HAP-1 (cell line): ENCODE measurements at places on chromosomes 6 and 20.

GRCh38 chr20:50246367-50247195, 56.0 kb downstream of the CEBPB start:
- DNase-seq = no peak

- no peak for DNase-seq
Observed at GRCh38 chr6:79670789-79671188, 39.7 kb downstream of the SH3BGRL2 start.

GRCh38 chr20:64273109-64273508, 17.6 kb downstream of the PCMTD2 start:
- no peak for DNase-seq

DNA sequence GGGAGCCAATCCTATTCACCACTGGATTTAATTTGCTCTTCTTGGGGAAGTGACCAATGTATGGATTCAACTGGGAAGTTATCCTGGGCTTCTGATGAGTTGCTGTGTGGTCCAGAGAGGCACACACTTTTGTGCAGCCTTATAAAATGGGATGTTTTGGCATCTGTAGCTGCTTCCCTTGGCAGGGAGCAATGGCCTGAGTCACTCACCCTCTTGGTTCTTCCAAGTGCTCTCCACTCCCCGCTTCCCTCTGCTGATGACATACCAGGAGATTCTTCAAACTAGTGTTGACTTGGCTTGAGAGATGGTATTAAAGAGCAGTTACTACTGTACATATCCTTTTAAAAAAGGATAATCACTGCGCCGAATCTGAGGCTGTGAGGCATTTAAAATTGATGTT, 105.8 kb downstream of the JARID2 start:
- no peak for DNase-seq

DNA sequence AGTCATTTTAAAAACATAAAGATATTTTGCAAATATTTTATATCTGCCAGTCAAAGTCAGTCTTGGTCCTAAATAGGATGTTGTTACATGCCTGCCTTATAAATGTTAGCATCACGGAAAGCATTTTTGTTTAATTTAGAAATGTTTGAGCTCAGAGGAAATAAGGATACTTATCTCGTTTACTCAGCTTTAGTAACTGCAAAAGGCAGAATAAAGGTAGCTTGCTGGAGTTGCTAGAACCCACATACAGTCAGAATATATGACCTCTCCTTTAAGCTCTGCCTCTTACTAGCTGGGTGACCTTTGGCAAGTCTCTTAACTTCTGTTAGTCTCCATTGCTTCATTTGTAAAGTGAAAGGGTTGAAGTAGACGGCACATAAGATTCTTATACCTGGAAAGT, 867.3 kb downstream of the KIF16B start:
- no peak for DNase-seq

DNA sequence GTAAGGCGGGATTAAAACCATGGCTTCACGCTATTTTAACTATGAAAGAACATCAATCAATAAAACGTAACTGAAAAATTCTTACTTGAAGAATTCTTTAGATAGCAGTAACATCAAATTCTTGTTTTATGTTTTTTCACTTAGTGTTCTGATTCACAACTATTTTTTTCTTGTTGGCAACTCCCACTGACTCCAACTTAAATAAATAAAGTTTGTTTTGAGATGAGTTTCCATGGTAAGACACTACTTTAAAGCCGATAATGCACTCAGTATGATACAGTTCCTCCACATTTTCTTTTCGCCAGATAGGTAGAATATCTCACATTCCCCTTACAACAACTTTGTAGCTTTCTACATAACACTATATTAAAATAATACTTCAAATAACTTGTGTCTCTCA, 33.1 kb upstream of the CNKSR3 start:
- no peak for DNase-seq

- DNase-seq = no peak
Observed at GRCh38 chr6:146962329-146962728, 241.9 kb upstream of the STXBP5 start.

GRCh38 chr6:76135481-76135880, 63.0 kb upstream of the IMPG1 start:
- no peak for DNase-seq

GRCh38 chr20:1185790-1186334, 1.1 kb upstream of the TMEM74B start:
- peak; percentile 56 for DNase-seq

DNA sequence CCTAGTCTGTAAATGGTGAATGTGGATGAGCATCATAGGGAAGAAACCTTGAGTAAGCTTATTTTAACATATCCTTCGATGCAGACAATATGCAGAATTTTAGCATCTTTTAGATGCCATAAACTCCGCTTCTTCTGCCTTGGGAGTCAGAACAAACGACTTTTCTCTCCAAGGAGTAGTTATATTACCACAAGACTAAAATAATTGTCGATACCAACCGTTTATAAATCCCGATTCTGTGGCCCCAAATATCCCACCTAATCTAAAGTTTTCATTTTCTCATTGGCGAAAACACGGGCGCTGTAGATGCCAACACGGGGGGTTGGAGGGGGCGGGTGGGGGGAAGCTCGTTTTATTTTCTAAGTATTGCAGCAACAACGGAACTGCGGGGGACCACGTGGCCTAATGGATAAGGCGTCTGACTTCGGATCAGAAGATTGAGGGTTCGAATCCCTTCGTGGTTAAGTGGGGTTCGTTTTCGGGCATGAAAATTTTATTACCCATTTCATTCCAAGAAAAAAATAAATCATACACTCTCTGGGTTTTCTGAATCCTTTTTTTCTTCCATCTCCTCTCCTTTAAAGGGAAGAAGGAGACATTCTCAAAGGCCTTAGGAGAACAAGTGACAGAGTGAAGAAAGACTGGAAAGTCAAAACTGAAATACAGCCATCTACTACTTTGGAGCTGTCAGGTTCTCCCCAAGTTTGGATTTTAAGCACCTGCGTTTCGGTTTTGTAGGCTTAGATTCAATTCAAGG, 65.5 kb upstream of the BTN3A2 start:
- no peak for DNase-seq

- DNase-seq = peak; percentile 43
Observed at GRCh38 chr6:13767121-13767808, 47.1 kb downstream of the MCUR1 start.

DNA sequence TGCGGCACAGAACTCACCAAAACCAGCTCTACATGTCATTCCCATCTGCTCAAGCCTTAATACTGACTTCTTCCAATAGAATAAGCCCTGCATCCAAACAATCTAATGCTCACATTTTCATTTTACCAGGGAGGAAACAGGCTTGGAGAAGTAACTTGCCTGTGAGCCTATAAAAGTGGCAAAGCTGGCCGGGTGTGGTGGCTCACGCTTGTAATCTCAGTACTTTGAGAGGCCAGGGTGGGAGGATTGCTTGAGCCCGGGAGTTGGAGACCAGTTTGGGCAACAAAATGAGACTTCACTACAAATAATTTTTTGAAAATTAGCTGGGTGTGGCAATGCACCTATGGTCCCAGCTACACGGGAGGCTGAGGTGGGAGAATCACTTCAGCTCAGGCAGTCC, 133.7 kb downstream of the LY86 start:
- no peak for DNase-seq

DNA sequence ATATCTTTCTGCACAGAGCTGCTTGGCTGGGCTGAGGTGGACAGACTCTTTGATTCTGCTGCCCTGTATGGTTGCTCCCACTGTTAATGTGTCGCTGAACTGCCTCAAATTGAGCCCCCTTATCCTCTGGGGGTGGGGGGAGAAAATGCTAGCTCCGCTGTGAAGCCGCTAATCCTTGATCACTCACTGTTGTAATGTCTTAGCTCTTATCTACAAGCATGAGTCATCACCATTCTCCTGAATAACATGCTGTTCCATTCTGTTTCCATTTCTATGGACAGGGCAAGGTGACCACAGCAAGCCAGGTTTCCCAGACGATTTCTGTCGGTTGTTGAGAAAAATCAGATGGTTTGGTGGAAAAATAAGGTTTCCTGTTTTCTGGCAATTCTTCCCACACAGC, 218.4 kb upstream of the GGTLC1 start:
- no peak for DNase-seq
